ENCODE measurements at places on chromosomes 5 and 9.

DNA sequence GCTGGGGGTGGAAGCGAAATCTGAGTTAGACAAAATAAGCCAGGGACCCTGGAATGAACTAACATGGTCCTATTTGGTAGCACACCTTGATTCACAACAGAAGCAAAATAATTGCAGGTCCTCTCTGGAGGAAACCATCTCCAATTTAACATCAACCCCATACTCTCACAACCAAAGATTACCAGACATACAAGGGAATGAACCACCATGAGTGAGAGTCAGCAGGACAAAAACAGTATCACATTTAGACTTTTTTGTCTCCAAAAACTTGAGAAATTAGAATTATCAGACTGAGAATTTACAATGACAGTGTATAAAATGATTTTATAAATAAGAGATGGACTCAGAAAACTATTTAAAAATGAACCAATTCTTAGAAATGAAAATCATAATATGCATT is 21.1 kb downstream of the PPP1R2B start:
- DNase-seq: no peak

- no peak for DNase-seq
Measured at GRCh38 chr9:31030741-31031202, 1353.7 kb upstream of the ACO1 start.

DNA sequence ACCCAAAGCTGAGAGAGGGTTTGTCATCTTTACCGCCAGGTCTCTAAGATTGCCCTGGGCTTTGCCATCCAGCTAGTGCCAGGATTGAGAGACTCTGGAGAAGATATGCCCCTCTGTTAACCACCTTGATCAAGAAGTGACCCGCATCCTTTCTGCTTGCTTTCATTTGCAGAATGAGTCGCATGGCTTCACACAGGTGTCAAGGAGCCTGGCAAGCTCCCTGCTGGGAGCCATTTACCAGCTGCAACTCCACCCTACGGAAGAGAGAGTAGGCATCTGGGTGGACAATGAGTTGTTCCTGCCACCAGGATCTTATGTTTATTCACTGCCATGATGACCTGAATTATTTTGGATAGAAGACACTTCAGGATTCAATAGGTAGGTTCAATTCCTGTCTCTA is 43.0 kb downstream of the HSD17B3 start:
- DNase-seq: no peak

- DNase-seq: no peak
Measured at GRCh38 chr9:3296536-3296935, 229.3 kb downstream of the RFX3 start.

GRCh38 chr5:178241231-178241663 is 8.6 kb upstream of the PHYKPL start:
- no peak for DNase-seq

- no peak for DNase-seq
Measured at GRCh38 chr9:26057050-26057449, 378.8 kb upstream of the TUSC1 start.

DNA sequence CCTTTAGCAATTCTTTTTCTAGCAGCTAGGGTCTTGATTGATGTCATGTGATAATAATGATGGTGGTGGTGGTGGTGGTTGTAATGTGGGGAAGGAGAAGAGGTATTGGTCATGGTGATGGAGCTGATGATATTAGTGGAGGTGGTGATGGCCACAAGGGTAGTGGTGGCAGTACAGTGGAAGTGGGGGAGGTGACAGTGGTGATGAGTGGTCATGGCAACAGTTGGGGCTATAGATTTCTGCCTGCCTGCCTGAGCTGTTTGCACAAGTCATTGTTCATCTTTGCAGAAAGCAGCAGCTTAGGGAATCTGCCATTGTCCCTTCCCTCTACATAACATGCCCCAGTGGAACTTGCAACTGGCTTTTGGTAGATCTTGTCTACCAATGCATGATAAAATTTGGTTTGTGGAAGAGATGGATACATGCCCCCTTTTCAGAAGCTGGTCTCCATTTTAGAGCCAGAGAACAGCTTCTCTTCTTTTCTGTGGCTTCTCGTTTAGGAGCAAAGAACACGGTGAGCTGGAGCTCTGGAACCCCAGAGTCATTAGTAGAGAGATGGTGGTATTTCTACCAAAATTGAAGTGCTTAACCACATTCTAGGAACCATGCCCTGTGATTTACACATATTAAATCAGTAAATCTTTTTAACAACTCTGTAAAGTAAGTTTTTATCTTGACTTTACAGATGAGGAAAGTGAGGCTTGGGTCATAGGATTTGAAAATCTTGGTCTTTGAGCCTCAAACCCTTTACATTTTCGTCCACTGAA is 100.3 kb downstream of the AOPEP start:
- DNase-seq: no peak

DNA sequence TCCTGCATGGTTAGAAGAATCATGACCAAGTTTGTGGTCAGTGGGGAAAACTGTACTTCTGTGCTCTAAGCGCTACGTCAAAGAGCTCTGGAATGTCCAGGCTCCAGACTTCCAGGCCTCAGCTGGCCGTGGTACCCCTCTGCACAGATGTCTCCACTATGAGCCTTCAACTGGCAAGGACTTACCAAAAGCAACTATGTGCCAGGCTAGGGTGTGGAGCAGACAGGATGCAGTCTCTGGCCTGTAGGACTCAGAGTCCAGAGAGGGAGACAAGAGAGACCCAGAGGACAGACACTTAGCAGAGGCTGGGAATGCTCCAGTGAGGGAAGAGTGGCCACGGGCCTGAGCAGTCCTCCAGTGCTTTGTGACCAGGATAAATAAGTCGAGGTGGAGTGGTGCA is 31.0 kb upstream of the TCF7 start:
- no peak for DNase-seq
